ENCODE measurements at places on chromosomes 12 and 14.

- DNase-seq: no peak
Observed at GRCh38 chr14:105178069-105178867, 2.8 kb downstream of the NUDT14 start.

GRCh38 chr12:23888396-23889068, 60.9 kb downstream of the SOX5 start:
- DNase-seq: no peak

- DNase-seq: peak; percentile 50
Observed at GRCh38 chr12:68203460-68203875, 22.1 kb downstream of the IL26 start.

GRCh38 chr14:90781344-90781761, 34.9 kb downstream of the TTC7B start:
- no peak for DNase-seq

DNA sequence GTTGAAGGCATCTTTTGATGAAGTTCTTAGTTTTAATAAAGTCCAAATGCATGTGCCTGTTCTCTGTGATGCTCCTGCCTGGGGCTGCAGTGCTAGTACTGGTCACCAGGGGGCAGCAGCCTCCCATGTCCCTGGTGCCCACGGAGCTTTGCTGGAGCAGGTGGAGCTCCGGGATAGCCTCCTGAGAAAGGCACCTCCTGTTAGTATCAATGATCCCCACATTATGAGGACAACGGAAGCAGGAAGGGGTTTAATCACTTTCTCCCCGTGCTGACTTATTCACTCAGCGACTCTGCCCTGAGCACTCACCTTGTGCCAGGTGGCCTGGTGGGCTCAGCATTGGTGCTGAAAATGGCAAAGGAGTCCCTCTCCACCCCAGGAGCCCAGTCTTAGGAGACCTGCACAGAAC, 123.0 kb upstream of the PZP start:
- peak; percentile 82 for DNase-seq

DNA sequence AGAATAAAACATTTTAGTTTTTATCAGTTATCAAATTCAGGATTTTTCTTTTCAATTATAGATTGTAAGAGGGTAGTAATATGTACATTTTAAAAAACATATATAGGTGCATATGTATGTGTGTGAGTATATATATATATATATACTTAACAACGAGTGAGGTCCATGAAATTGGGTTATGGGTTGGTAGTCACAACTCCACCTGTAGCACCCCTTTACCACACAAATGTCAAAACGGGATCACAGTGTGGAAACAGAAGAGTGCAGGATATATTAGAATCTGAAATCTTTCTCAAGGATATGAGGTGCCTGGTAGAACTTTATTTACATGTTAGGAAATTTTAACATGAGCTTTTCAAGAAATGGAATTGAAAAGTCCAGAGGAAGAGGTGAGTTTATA, 31.3 kb downstream of the MIA2 start:
- no peak for DNase-seq

- DNase-seq: no peak
Observed at GRCh38 chr12:115322275-115322674, 638.3 kb upstream of the TBX3 start.

- DNase-seq: peak; percentile 76
Observed at GRCh38 chr12:47819138-47819895, 386 bp downstream of the HDAC7 start.

GRCh38 chr12:104337030-104337558, 33.6 kb downstream of the EID3 start:
- DNase-seq: no peak
